ENCODE measurements at places on chromosomes 7 and 10.

GRCh38 chr10:110497438-110498086, at the start of gene DUSP5:
DUSP5 (plus strand) TSS chr10:110497907; CDS start chr10:110498122, 215 bp downstream.
- peak; percentile 87 for DNase-seq

DNA sequence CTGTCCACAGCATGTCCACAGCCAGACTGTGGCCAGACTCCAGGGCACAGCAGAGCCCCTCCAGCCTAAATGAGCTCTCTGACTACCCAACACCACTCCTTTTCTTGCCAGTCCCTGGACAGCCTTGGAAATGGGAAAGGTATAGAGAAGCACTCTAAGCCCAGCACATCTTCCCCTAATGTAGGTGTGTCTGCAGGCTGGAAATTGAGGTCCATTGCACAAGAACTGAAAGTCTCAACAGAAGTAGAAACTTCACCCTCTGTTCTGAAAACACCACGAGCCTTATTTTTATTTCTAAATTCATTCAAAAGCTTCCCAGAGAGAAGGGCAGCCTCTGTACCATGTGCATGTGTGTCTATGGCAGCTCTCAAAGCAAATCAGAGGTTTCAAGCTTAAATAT, 3.7 kb upstream of the KCNMA1 start:
- DNase-seq = no peak

GRCh38 chr10:126376956-126377355, 11.3 kb downstream of the ADAM12 start:
- no peak for DNase-seq

GRCh38 chr7:94706996-94707740, 51.2 kb upstream of the SGCE start:
- DNase-seq = no peak

- DNase-seq = no peak
Measured at GRCh38 chr10:10213237-10213636, 804.4 kb upstream of the CELF2 start.

DNA sequence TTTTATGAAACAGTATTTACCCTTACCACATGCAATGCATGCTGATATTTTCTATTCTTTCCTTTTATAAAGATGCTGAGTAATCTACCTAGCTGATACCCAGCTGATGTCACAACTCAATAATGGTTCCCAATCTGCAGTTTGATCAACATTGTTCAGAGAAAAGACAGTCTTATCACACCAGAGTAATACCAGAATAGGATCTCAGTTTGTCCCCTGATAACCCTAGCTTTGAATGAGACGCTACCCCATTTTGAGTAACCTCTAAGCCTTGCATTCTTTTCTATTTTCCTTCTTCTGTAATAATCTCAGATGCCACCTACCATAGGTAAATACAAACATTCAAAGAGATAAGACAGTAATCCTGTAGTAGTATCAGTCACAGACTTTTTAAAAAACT, 99.6 kb upstream of the RELN start:
- no peak for DNase-seq

DNA sequence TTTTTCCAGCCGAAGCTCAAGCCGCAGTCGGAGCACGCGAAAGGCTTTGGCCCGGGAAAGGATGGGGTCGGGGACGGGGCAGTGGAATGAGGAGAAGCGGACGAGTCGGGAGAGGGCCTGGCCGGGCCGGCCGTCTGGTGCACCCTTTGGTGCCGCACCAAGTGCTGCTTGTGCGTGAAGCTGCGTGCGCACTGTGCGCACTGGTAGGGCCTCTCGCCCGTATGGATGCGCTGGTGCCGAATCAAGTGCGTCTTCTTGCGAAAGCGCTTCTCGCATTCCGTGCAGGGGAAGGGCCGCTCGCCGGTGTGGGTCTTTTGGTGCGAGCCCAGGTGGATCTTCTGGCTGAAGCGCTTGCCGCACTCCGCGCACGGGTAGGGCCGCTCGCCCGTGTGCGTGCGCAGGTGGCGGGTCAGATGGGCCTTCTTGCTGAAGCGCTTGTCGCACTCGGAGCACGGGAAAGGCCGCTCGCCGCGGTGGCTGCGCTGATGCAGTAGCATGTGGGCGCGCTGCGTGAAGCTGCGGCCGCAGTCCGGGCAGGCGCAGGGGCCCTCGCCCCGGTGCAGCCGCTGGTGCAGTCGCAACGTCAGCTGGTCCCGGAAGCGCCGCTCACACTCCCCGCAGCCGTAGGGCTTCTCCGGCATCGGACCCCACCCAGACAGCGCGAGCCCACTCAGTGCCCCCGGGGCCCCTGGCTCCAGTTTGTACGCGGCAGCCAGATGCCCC, 7.8 kb downstream of the ZNF467 start:
- no peak for DNase-seq

- DNase-seq = no peak
Measured at GRCh38 chr7:98467570-98468312, 66.9 kb upstream of the BAIAP2L1 start.

GRCh38 chr10:53786236-53786900, 1013.8 kb upstream of the MBL2 start:
- no peak for DNase-seq

DNA sequence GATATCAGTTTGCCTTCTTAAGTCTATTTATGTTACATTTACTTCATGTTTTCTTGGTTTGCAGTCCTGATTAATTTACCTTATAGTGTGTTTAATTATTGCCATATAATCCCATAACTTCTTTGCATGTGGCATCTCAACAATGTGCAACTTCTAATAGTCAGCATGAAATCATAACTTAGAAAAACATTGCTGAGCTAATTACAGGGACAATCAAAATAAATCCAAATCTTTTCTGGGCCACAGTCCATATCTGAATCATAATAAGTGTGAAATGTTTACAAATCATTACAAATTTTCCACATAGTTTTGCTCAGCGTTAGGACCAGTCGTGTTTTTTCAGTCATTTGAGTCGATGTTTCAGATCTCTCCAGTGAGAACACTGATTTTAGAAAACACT, 29.1 kb upstream of the CABCOCO1 start:
- no peak for DNase-seq

DNA sequence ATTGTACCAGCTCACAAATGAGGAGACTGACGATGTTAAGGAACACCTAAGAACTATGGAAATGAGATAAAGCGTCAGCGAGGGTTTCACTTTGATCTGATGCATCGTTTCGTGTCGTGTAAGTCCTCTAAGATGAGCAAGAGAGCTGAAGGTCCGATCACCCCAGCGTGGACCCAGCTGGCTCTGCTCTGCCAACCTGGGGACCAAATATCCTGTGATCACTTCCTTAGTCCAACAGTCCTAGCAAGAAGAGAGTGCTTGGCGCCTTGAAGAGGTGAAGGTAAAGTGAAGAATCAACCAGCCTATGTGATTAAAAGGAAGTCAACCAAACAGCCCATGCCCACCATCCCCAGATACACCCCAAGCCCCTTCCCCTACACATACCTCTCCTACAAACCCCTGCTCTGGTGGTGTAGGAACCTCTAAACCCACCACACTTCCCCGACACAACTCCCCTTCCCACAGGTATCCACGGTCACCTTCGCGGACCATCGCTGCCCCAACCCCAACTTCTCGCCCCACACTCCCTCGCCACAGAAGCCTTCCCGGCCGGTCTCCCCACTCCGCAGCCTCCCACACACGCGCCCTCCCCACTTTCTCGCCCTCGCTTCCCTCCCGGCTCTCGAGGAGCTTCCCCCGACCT, 722 bp downstream of the UPF2 start:
- DNase-seq = no peak

GRCh38 chr7:17544401-17544800, 245.9 kb downstream of the AHR start:
- no peak for DNase-seq

- DNase-seq = no peak
Measured at GRCh38 chr7:26250239-26250638, 41.4 kb upstream of the SNX10 start.

DNA sequence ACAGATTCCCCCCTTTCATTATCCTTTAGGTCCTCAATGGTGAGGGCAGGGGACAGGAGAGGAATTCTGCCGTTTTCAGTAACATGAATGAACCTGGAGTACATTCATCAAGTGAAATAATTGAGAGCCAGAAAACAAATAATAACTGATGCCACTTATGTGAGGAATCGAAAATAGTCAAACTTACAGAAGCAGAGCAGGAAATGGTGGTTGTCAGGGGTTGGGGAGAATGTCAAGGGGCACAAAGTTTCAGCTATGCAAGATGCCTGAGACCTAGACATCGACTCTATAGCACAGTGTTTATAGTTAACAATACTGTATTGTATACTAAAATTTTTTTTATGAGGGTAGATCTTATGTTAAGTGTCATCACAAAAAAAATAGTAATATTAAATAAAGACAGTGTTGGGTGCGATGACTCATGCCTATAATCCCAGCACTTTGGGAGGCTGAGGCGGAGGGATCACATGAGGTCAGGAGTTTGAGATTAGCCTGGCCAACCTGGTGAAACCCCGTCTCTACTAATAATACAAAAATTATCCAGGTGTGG, 1219.8 kb downstream of the GATA3 start:
- no peak for DNase-seq

DNA sequence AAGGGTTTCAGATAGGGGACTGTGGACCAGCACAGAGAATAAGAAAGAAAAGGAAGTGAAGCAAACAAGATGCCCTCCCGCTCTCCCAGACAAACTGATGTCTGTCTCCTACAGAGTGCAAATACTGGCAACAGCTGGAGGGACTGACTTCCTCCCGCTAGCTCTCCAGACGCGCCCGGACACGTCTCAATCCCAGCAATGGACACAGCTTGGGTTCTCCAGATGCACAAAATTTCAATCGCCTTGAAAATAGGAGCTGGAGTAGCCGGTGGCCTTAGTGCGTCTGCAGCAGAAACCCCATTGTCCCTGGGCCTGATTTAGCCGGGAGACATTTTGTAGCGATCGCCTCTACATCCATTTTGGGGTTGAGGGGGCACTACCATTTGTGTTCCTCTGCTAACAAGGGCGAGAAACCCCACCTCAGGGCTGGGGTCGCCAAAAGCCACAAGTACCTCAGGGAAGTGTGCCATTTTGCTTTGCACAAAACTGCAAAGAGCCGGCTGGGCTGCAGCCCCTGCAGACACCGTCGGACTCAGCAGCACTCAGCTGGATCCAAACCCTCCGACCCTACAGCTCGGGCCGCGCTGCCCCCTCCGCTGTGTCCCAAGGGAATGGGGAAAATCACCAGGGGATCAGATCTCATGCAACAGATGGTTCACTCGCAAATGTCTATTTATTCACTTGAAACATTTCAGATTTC, 5.9 kb downstream of the CPA2 start:
- no peak for DNase-seq

GRCh38 chr7:79787623-79788022, 334.2 kb upstream of the MAGI2 start:
- no peak for DNase-seq

- no peak for DNase-seq
Measured at GRCh38 chr10:2476218-2476811, 591.0 kb upstream of the PFKP start.

GRCh38 chr10:132192991-132193665, 6.4 kb downstream of the DPYSL4 start:
- DNase-seq = no peak

DNA sequence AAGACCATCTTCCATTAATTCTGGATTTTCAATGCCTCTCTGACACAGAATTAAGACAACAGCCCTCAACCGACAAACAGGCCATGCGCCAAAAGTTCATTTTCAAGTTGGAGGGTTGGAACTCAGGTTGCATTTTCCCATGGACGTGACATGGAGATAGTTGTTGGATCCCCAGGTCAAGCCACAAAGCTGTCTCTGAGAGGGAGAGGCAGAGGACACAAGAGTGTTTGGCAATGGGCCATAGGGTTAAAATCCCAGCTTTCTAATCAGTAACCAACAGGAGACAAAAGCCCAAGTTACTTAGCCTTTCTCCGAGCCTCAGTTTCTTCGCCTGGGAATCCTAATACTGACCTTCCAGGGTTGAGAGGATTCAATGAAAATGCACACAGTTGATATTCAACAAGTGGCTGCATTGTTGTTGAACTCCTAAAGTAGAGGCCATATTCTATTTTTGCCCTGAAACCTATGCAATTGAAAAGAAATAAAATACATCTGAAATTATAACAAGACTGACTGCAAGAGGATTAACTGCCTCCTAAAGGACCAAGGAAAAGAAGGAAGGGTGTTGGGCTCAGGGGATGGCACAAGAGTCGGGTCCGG, 44.3 kb downstream of the SORBS1 start:
- no peak for DNase-seq

DNA sequence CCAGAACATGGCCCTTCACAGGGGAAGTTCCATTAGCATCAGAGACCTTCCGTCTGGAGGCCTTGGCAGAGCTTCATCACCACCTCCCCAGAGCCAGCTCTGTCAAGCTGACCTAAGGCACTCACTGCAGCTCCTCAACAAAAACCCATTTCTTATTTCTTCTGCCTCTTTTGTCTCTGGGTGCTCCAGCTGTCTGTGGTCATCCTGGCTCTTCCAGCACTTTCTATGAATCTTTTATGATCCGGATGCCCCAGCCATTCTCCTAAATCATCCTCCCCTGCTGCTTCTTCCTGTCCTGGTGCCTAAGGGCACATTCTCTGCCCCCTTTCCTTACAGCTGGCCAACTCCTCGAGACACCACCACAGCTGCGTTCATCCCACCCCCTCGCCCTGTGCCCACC, 171.7 kb upstream of the INSYN2A start:
- no peak for DNase-seq

GRCh38 chr10:1468811-1469210, 268.5 kb downstream of the ADARB2 start:
- no peak for DNase-seq

DNA sequence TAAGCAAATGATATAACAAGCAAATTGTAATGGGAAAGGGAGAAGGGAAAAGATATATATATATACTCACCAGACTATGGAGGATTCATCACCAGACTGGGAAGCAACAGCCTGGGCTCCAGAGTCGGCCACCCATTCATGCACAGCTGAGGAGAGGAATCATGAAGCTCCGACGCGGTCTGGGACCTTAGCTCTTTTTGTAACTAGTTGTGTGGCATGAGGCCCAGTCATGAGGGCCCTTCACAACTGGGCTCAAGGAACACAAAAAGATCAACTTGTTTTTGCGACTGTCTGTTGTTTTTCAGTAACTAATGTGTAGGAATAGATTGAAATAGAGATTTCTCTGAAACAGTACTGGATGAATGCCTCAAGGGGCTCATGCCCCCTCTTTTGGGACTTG, 911.2 kb downstream of the TYW1 start:
- no peak for DNase-seq

- DNase-seq = no peak
Measured at GRCh38 chr7:141706239-141707064, 1.7 kb upstream of the WEE2 start.

DNA sequence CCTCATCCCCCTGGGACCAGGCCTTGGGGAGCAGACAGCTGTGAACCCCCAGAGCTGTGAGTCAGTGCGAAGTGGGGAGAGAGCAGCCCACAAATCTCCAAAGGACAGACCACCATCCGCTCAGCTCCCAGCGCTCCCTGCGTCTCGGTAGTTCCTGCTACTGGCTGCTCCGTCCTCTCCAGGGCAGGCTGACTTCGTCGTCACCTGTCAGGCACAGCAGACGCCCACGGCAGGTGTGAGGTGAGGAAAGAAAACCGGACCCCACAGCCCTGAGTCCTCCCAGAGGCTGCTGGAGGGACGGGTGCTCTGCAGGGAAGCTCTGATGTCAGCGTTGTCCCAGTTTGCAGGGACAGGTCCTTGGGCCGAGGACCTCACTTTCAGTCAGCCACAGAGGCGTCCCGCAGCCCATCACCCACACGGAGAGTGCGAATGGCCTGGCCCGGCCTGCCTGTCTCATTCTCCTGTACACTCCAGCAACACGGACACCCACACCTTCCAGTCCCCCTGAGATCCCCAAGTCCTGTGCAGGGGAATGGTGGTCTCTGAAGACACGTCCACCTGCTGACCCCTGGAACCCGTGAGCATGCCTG, 95.2 kb downstream of the DNAJB6 start:
- DNase-seq = no peak

- no peak for DNase-seq
Measured at GRCh38 chr7:93813514-93813913, 77.0 kb downstream of the TFPI2 start.
